ENCODE measurements at places on chromosomes 16 and 17.

- peak; percentile 70 for DNase-seq
Observed at GRCh38 chr17:82791532-82791931, 39.7 kb downstream of the TBCD start.

DNA sequence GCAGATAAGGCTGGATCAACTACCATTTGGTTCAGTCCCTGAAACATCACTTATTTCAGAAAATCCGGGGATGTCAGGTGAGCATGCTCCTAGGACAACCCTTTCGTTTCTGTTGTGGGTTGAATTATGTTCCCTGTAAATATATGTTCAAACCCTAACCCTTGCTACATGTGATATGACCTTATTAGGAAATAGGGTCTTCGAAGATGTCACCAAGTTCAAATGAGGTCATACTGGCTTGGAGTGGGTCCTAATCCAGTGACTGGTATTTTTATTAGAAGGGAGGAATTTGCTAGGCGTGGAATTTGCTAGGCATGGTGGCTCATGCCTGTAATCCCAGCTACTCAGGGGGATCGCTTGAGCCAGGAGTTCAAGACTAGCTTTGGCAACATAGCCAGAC lies 21.3 kb downstream of the SNX20 start:
- DNase-seq: no peak

GRCh38 chr16:85062323-85062722 lies 34.7 kb downstream of the KIAA0513 start:
- no peak for DNase-seq

GRCh38 chr17:15943971-15944758 lies 765 bp upstream of the ADORA2B start:
- DNase-seq: no peak

GRCh38 chr16:53183442-53183841 lies 128.7 kb downstream of the CHD9 start:
- no peak for DNase-seq

DNA sequence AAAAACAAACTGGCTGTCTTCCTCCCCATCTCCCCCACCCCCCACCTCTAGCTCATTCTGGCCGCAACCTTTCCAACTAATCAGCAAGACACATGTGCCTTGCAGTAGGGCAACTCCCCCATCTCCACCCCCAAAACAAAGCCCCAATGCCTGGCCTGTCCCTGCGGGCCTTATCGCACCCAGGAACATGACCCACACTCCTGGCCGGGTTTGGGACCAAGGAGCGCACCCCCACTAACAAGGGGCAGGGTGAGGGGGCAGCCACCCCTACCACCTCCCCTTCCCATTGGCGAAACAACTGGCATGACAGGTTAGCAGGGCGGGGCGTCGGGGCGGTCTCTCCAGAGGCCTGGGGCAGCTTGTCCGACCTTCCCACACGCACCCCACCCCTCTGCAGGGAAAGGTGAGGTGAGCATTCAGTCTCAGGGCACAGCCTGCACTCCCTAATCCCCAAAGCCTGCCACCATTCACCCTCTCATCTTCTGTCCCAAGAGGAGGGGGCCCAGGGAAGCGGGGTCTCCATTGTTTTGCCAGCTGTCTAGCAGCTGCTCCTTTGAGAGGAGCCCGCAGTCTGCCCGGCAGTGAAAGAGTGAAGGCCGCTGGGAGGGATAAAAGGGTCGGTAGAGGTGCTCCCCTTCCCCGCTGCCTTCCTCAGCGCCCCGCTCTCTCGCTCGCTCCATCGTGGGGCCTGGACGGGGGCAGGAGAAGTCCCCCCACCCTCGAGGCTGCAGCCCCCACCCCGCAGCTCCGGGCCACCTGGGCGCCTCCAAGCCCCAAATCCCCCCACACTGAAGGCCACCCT lies 765 bp downstream of the MYO18A start:
- DNase-seq: no peak

DNA sequence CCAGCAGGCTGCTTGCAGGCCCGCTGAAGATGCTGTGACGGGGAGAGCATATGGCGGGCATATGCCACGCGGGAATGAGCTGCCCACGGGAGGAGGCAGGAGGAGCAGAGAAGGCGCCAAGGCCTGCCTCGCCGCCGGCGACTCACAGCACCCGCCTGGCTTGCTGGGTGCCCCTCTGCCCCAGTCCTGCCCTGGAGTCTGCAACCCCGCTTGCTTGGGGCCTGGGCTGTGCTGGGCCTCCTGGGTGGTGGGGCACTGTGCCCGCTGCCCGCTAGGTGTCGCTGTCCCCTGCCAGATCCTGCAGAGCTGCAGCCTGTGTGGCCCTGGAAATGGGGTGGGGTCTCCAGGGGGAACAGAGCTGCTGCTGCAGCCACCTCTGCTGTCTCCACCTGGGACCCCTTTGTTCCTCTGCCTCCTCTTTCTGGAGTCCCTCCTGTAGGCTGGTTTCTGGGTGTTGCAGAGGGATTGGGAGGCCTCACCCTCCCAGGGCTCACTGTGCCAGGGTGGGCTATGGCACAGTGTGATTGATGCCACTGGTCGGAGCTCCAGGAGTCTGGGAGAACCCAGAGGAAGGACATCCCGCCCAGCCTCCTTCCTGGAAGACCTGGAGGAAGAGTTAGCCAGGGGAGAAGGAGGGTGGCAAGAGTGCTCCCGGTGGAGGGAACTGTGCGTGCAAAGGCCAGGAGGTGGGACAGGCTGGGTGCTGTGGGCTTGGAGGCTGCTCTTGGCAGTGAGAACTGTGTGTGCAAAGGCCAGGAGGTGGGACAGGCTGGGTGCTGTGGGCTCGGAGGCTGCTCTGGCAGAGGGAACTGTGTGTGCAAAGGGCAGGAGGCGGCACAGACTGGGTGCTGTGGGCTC lies 141.0 kb upstream of the CIBAR2 start:
- peak; percentile 78 for DNase-seq

GRCh38 chr17:36942019-36942599 lies 4.8 kb downstream of the LHX1 start:
- DNase-seq: no peak

GRCh38 chr16:20849589-20850390 lies 43.5 kb downstream of the REXO5 start:
- peak; percentile 28 for DNase-seq

GRCh38 chr17:46056800-46057304 lies 57.8 kb downstream of the STH start:
- DNase-seq: no peak

GRCh38 chr16:84013787-84014569 lies 28.6 kb downstream of the SLC38A8 start:
- no peak for DNase-seq

GRCh38 chr17:35569405-35569804 lies 8.8 kb upstream of the SLFN14 start:
- no peak for DNase-seq

GRCh38 chr16:9655051-9655450 lies 527.2 kb downstream of the GRIN2A start:
- DNase-seq: no peak
